Activated CD4-positive, alpha-beta memory T cell treated with anti-CD3 and anti-CD28 coated beads, Interleukin-2, amount 10 ng/mL, durations not matched to agents 7 days and 5 days (primary cell): ENCODE measurements at places on chromosomes 3 and 15. TPM values are rescaled to one million over a fixed set of nuclear protein-coding genes. Genes with fewer than 3 reads are reported as not detected.

FGF7 gene
- total RNA-seq: not detected

SERF2 gene
- 928 TPM for total RNA-seq

WDR48 gene
- total RNA-seq: 38.7 TPM

CLSTN2 gene
- total RNA-seq: not detected

AKAP13 gene
- total RNA-seq: 153 TPM

FBXW12 gene
- not detected for total RNA-seq

ROPN1 gene
- total RNA-seq: not detected

LAMB2 gene
- not detected for total RNA-seq

GRCh38 chr15:67762610-67763368 lies 62.5 kb upstream of the SKOR1 start:
- no peaks in the 10 kb centered on the region for H3K36me3 ChIP-seq
- H3K27me3 ChIP-seq: no peaks in the 10 kb centered on the region
- peak; percentile 27 for DNase-seq
- H3K4me1 ChIP-seq: peaks cover 26% of the 10 kb centered on the region
- no peak overlapping the region for H3K27ac ChIP-seq

GRCh38 chr3:9946112-9947024 lies 5.8 kb downstream of the PRRT3 start:
- peaks cover 3% of the 10 kb centered on the region for H3K36me3 ChIP-seq
- peaks cover 15% of the 10 kb centered on the region for H3K4me1 ChIP-seq
- H3K27me3 ChIP-seq: no peaks in the 10 kb centered on the region
- peak overlapping the region; percentile 16 for H3K27ac ChIP-seq

DNA sequence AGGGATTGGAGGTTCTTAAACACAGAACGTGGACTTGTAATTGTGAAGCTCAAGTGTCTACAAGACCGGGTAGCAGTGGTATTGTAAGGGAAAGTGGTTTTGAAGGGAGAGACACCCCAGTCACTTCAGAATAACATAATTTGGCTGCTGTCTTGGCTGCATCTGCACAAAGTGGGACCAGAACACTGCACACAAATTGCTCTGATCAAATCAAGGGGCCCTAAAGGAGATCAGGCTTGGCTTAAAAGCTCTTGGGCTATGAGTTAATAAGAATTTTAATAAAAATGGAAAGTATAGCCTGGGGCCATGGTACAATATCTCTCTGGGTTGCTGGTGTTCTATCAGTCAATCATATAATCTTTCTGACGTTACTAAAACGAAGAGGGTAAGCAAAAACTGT lies 356.1 kb upstream of the ICE2 start:
- no peaks in the 10 kb centered on the region for H3K36me3 ChIP-seq
- H3K27me3 ChIP-seq: peaks cover 40% of the 10 kb centered on the region
- no peak for DNase-seq
- no peak overlapping the region for H3K27ac ChIP-seq
- H3K4me1 ChIP-seq: peaks cover 4% of the 10 kb centered on the region
- H3K4me3 ChIP-seq: no peak overlapping the region

DNA sequence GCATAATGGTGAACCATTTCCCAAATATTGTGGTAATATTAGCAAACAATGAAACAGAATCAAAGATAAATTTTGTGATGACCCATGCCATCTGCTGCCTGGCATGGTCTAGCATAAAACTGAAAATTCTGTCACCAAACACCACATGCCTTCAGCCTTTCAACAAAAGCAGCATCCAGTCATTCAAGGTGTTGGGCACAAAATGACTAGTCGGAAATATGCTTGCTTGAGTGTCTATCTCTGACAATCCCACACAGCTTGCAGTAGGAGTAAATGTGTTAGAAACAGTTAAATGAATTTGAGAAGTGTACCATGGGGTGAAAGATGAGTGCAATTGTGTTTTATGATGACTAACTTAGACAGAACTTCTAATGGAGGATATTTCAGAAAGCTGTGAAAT lies 61.7 kb upstream of the CDIN1 start:
- no peak overlapping the region for H3K27ac ChIP-seq
- no peak overlapping the region for H3K4me3 ChIP-seq
- no peaks in the 10 kb centered on the region for H3K4me1 ChIP-seq
- no peaks in the 10 kb centered on the region for H3K36me3 ChIP-seq
- H3K27me3 ChIP-seq: no peaks in the 10 kb centered on the region

- H3K27ac ChIP-seq: no peak overlapping the region
- DNase-seq: no peak
- no peak overlapping the region for H3K4me3 ChIP-seq
- peaks cover 1% of the 10 kb centered on the region for H3K27me3 ChIP-seq
- H3K36me3 ChIP-seq: no peaks in the 10 kb centered on the region
Observed at GRCh38 chr3:29976871-29977270, 629.5 kb upstream of the TGFBR2 start.

GRCh38 chr15:69080295-69081248 lies 66.1 kb downstream of the NOX5 start:
- peaks cover 36% of the 10 kb centered on the region for H3K4me1 ChIP-seq
- H3K27ac ChIP-seq: no peak overlapping the region
- no peak for DNase-seq
- H3K36me3 ChIP-seq: no peaks in the 10 kb centered on the region
- no peak overlapping the region for H3K4me3 ChIP-seq

- H3K4me1 ChIP-seq: peaks cover 31% of the 10 kb centered on the region
- no peak overlapping the region for H3K27ac ChIP-seq
- H3K27me3 ChIP-seq: peaks cover 86% of the 10 kb centered on the region
- no peak for DNase-seq
- no peaks in the 10 kb centered on the region for H3K36me3 ChIP-seq
Observed at GRCh38 chr15:89400782-89401545, 66.3 kb upstream of the POLG start.

GRCh38 chr3:15646851-15647511 lies 45.4 kb downstream of the BTD start:
- peaks cover 30% of the 10 kb centered on the region for H3K36me3 ChIP-seq
- peaks cover 9% of the 10 kb centered on the region for H3K27me3 ChIP-seq
- H3K4me1 ChIP-seq: peaks cover 47% of the 10 kb centered on the region
- DNase-seq: no peak
- peak overlapping the region; percentile 19 for H3K4me3 ChIP-seq
